Endothelial cell (in vitro differentiated cells): ENCODE measurements at places on chromosomes 4 and X.

DNA sequence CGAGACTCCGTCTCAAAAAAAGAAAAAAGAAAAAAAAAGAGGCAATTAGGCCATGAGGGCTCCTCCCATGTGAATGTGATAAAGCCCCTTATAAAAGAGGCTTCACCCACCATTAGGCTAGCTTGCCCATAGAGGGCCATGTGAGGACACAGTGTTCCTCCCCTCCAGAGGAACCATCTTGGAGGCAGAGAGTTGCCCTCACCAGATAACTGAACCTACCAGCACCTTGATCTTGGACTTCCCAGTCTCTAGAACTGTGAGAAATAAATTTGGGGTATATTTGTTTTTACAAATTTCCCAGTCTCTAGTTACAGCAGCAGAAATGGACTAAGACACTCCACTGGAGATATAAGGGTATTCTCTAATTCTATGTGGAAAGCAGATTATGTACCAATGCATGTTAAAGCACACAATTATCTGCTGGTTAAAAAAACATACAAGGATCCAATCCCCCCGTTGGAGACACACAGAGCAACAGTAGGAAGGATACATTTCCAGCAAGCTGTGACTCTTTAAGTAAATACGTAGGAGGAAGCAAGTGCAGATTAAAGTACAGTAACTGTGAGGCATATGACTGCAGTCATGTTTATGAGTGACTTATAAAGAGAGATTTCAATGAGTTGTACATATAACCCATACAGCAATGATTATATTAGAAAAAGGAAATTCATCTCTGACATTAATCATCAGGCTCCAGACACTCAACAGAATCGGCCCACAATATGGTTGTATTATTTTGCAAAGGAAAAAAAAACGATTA is 21.4 kb downstream of the SH3RF1 start:
- DNase-seq, result no peak

DNA sequence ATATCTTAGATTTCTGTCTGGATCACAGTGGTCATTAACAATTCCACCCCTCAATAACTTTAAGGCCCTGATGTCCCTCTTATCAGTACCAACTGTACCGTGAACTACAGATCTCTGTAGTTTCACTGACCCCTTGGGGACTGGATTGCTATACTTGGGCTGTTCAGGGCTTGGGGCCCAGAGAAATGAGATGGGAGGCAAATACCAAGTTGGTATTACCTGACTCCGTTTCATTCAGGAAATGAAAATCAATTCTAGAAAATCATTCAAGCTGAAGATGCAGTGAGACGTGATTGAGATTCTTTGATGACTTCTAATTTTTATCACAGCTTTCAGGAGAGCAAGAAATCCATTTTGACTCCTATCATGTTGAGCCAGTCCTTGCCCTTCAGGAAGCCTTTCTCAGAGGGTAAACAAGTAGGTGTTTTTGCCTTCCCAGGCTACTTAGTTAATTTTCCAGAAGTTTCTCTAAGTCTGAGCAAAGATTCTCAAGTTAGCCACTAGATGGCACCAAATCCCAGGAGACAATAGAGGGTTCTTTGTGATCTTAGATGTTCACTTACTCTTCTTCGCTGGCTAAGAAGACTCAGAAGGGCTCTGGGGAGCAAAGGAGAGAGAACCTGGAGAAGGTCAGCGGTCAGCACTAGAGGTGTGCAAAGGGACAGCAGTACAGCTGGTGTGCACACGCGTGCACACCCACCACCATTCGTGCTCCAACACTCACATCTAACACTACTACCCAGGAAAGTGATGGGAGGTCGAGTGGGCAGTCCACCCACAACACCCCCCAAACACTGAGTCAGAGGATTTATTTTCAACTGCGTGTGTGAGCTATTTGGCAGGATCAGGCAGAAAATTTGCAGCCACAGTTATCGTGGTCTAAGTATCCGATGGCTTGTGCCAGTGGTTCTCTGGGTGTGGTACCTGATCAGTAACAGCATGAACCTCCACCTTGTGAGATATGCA is 7.4 kb downstream of the HNRNPH2 start:
- peak; percentile 37 for DNase-seq

DNA sequence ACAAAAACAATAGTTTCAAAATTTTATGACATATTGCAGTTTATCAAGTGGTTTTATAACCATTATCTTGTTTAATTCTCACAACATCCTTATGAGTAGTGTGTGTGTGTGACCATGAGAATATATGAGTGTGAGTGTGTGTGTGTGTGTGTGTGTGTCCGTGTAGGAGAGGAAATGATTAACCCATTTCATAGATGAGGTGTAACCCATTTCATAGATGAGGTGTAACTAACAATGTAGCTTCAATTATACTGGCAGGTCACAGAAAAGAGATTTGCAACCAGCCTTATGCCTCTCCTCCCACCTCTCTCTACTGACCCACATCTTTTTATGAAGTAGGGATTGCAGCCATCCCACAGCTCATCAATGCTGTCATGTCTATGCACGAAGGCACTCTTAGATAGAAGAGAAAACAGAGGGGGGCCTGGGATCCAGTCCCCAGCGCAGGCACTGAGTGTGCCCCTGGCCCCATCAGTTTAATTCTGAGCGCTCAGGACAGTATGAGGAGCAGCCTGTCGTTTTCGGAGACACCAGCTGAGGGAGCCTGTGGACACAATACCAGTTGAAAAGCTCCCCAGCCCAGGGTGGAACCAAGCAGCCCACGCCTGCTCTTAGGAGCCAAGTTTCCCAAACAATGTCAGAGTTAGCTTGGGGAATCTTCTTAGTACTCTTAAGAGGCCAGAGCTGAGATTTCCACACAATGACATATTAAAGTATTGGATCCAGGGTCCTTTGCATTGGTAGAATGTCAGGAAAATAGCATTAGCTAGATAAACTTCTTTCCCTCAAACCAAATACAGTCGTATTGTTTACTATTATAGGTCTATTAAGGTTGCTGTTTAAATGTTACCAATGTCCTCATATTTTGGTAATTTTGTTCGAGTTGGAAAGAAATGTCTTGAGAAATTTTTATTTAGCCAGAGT is 88.6 kb downstream of the PALLD start:
- DNase-seq, result peak; percentile 76

GRCh38 chr4:15777697-15778288 is 335 bp upstream of the CD38 start:
- no peak for DNase-seq

DNA sequence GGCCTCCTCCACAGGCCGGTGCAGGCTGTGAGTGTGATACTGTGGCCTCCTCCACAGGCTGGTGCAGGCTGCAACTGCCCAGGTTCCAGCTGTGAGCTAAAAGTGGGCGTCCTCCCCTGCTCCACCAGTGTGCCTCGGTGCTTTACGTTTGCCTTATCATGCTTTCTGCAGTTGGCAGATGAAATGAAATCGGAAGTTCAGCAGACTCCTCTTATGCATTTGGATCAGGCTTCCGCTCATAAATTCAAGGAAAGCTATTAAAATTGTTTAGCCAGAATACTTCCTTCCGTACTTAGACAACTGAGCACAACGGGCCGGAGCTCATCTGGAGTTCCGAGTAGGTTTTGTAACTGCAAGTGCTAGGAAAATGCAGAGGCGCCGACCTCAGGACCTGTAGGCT is 12.0 kb downstream of the CYP4V2 start:
- DNase-seq, result no peak

- peak; percentile 44 for DNase-seq
These were observed 13.9 kb upstream of the PPEF2 start for GRCh38 chr4:75916091-75916661.
